ENCODE measurements at places on chromosomes 12 and 14.

DNA sequence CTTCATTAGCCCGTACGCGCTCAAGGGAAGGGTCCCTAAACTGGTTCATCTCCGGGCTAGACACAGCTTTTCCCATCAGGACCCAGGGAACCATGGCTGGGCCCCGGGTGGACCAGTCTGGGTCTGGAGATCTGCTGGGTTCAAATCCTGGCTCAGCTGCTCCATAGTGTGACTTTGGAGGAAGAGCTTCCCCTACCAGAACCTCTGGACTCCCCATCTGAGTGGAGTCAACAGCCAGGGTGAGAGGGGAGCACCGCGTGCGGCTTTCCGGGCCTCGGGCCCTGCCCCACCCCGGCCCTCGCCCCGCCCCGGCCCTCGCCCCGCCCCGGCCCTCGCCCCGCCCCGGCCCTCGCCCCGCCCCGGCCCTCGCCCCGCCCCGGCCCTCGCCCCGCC lies 41.2 kb downstream of the BEGAIN start:
- no peak for DNase-seq

GRCh38 chr14:52175982-52176502 lies 91.5 kb upstream of the PTGDR start:
- no peak for DNase-seq

GRCh38 chr14:88039197-88039596 lies 34.3 kb downstream of the GPR65 start:
- no peak for DNase-seq

DNA sequence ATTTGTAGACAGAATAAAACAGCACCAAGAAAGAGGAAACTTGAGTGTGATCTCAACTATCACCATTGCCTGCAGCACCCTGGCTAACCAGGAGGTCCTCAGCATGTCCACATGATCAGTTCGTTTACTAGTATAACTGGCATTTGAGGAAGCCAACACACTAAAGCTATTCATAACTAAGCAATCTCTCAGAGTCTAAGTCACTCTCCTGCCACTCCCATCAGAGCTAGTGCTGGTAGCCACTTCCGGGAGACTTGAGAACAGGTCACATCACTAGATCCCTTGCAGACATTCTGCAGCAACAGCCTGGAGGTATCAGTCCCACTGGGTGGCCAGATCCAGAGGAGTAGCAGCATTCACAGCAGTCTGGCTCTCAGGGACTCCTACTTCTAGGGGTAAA lies 352.9 kb upstream of the OR4E1 start:
- no peak for DNase-seq

GRCh38 chr14:90512329-90512991 lies 115.6 kb downstream of the CALM1 start:
- DNase-seq = no peak

DNA sequence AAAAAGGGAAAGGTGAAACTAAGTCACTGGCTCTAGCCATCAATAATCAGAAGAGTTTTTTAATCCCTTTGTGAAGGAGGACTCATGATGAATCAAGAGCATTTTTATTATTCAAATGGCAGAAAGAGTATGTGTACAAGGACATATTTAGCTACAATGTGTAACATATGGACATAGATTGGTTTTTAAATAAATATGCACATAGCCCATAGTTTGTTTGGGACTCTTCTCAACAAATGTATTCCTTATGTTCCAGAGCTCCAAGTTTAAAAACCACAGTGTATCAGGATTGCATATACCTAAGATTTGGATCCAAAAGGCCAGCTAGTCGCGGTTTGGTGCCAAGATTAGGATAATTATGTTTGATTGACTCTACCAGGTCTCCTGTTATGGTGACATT lies 104.2 kb downstream of the C12orf50 start:
- no peak for DNase-seq

DNA sequence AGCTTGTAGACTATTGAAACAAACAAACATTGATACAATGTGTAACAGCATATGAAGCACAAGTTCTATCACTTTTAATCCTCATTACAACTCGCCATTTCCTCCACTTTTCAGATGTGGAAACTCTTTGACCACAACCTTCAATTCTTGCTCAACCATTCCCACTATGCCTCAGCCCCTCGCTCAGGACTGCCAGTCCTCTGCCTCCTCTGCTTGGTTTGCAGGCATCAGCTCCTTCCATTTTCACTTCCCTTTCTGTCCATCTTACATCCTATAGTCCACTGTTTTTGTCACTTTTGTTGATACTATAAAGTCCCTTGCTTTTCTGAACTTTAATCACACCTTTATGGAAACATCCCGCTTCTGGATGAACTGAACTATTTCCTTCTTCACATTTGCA lies 28.2 kb upstream of the CD27 start:
- DNase-seq = no peak

DNA sequence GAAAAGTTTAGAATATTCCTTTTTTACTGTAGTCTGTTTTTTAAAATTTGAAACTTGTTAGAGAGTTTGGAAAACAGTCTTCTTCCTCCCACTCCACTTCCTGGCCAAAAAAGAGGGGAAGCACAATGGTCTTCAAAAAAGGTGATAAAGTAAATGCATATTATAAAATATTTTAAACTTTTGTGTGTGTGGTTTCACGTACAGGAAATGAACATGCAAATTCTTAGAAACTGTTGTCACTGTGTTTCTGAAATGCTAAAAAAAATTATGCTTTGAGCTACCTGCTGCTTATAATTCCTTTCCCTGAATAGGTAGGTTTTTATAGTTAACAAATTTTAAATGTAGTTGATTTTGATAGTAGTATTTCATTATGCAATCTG lies 2.9 kb downstream of the FGFR1OP2 start:
- no peak for DNase-seq

GRCh38 chr14:68412505-68413465 lies 380.1 kb downstream of the ZFP36L1 start:
- DNase-seq = no peak

DNA sequence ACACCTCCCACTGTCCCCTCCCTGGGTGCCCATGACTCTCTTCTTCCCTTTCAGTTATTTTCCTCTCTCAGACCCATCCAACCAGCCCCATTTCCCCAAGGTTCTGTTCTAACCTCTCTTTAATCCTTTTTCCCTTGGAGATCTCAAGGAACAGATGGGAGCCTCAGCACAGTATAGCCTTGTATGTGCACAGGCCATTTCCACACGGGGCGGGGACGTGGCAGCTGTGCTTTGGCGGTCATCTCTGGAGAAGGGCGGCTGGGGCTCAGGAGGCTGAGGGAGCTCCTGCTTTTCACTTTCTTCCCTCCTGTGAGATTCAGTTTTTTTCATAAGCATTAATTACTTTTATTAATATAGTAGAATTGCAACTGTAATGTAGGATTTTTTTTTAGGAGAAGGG lies 212.2 kb downstream of the ZFP36L1 start:
- DNase-seq = no peak

GRCh38 chr14:105913221-105913620 lies 386.8 kb downstream of the TMEM121 start:
- DNase-seq = no peak

DNA sequence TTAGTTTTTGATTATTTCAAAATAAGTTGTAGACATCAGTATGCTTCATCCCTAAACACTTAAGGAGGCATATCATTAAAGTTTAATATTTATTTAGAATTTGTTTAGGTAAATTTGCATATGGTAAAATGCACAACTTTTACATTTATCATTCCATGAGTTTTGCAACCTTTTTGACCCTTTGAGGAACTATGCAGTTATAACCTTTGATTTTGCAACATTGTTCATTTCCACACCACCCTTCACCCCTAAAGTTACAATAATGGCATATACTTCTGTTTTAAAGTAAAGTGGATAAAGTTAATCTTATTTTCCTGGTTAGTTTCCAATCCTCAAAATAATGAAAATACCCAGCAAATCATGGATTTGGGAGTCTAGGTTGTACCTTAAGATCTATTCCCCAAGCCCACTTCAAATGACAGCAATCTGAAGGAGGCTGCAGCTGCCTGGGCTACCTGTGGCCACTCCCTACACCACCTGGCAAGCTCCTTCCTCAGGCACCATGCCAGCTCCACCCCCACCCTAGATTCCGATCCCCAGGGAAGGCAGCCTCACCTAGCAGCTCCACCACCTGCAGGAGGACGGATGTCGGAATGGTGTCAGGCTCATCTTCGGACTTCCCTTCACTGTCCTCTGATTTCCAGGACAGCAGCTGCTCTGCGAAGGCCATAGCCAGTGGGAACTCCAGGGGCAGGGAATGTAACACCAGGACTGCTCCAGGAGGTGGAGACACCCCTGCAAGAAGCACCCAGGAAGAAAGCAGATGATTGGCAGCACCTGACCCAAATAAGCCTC lies 65.1 kb downstream of the TRAFD1 start:
- DNase-seq = no peak

- DNase-seq = no peak
Measured at GRCh38 chr14:57962325-57963035, 96.6 kb upstream of the SLC35F4 start.
